Ammon's horn (tissue), 1 donor: ENCODE measurements at places on chromosomes 13 and 19.

GRCh38 chr19:40600570-40601133, 517 bp upstream of the LTBP4 start:
- no peak for DNase-seq

DNA sequence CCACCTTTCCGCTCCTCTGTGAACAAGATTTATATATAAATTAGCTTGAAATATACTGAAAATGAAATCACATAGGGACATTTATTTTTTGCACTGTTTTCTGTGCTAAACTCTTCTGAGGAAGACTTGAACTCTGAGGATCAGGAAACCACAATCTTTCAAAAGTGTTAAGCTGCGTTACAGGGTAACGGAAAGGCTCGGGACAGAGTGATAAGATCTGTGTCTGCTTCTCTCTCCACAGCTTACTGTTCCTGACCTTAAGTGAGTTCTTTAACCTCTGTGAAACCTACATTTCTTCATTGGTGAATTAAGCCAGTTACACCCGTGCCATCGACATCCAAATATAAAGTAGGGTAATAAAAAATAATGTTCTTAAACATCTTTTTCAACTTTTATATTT, 38.9 kb downstream of the DACH1 start:
- no peak for DNase-seq

DNA sequence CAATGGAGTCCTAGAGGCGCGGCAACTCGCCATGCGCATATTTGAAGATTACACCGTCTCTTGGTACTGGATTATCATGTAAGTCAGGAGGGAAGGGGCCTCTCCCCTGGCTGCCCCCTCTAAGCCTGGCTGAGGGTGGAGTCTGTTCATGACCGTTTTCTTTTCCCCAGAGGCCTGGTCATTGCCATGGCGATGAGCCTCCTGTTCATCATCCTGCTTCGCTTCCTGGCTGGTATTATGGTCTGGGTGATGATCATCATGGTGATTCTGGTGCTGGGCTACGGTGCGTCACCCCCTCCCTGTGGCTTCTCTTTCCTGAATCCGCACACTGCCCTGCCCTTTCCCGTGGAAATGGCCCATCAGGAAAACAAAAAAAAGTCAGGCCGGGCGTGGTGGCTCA, 6.5 kb downstream of the SLC44A2 start:
- DNase-seq, result no peak

- peak; percentile 24 for DNase-seq
Observed at GRCh38 chr13:91347996-91348905, 764 bp downstream of the MIR17HG start.

DNA sequence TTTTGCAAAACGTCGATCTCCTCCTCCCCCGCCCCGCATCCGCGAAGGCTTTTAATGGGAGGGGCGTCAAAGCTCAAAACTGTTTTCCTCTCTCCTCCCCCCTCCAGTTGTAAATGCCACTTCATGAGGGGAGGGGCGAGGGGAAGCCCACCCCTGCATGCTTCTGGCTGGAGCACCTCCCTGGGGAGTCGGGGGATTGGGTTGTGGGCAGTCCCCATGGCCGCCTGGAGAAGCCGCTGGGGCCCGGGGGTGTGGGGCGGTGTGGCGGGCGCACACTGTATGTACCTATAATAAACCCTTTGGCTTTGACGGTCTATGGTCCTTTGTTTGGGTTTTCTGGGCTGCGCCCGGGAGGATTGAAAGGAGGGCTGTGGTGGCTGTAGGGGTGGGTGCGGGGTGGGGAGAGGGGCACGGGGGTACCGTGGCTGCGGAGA, 505 bp upstream of the SHKBP1 start:
- no peak for DNase-seq

DNA sequence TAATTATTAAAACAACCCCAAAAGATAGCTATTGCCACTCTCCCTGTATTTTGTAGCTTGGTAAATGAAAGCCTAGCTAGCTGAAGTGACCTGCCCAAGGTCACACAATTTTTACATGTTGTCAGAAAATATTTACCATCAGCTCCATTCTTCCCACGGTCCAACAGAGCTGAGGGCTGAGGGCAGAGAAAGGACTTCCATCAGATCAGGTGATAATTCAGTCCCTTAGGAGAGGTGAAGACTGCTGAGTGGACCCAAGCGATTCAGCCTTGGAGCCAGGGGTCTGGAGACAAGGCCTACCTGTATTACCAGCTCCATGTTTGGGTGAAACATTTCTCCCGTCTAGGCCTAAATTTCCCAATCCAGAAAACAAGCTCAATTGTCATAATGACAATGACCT, 149.5 kb upstream of the TSHZ3 start:
- no peak for DNase-seq

GRCh38 chr13:44818428-44818827, 170.8 kb downstream of the NUFIP1 start:
- DNase-seq, result no peak

- peak; percentile 42 for DNase-seq
Observed at GRCh38 chr13:52599848-52600603, 42.2 kb upstream of the HNRNPA1L2 start.

GRCh38 chr13:101397742-101398141, 18.6 kb downstream of the NALCN start:
- no peak for DNase-seq
